ENCODE measurements at places on chromosomes 7 and 10. TPM values are rescaled to one million over a fixed set of nuclear protein-coding genes. Genes with fewer than 3 reads are reported as not detected.

RBP4 gene
- 1.9 TPM for total RNA-seq

OR2F2 gene
- not detected for total RNA-seq

CAV2 gene
- total RNA-seq = 139 TPM

ADRB1 gene
- 1.7 TPM for total RNA-seq

VIPR2 gene
- 2.0 TPM for total RNA-seq

STEAP1 gene
- total RNA-seq = 5.8 TPM

ASAH2 gene
- total RNA-seq = 1.1 TPM

LRGUK gene
- total RNA-seq = 2.5 TPM

AGAP3 gene
- total RNA-seq = 25.5 TPM

ANKRD30A gene
- total RNA-seq = not detected

HSPB1 gene
- 53.1 TPM for total RNA-seq

IFIT1B gene
- total RNA-seq = 2.2 TPM

CALML5 gene
- not detected for total RNA-seq

OPALIN gene
- total RNA-seq = not detected

CPVL gene
- 14.4 TPM for total RNA-seq

BRI3 gene
- total RNA-seq = 20.8 TPM

IGFBP1 gene
- not detected for total RNA-seq

FAM25A gene
- total RNA-seq = not detected

ADAM12 gene
- total RNA-seq = 95.0 TPM

NAPEPLD gene
- total RNA-seq = 33.2 TPM

EBLN1 gene
- not detected for total RNA-seq

NFE2L3 gene
- 2.4 TPM for total RNA-seq

PTPRZ1 gene
- 13.9 TPM for total RNA-seq

C10orf67 gene
- not detected for total RNA-seq

TIMM23 gene
- total RNA-seq = 36.3 TPM

GARIN1A gene
- 0.79 TPM for total RNA-seq

RELN gene
- total RNA-seq = 26.3 TPM

PKD2L1 gene
- total RNA-seq = not detected

SKIDA1 gene
- total RNA-seq = 5.0 TPM

All from urinary bladder (tissue), 4 donors.